GM13976 (cell line): ENCODE measurements at places on chromosomes 13 and 19.

DNA sequence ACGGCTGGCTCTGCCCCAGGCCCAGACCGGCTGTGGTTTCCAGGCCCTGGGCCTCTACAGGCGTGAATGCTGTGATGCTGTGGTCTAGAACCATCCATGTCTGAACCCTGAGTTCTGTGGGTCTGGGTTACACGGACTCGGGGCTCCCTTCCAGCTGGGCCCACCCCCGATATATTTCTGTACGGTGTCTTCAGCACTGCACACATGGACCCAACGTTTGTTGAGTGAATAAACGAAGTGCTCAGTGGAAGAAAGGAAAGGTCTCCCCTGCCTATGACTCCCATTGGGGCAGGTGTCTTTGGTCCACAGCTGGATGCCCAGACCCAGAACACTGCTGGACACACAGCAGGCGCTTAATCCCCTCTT is 6.7 kb downstream of the TEKTIP1 start:
- DNase-seq, result no peak

DNA sequence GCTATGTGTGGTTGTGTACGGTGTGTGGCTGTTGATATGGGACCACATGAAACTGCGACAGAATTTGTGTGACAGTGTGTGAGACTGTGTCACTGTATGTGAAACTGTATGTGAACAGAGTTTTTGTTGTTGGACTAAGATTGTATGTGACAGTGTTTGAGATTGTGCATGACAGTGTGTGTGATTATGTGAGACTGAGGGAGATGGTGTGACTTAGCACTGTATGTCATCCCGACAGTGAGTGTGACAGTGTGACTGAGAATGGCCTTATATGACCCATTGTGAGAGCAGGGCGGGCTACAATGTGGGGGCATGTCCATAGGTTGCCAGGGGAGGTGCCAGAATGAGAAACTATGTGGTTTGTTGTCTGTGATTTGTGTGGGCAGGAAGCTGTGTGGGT is 930 bp downstream of the ZNF583 start:
- no peak for DNase-seq

GRCh38 chr13:97319113-97319720 is 97.1 kb downstream of the MBNL2 start:
- no peak for DNase-seq

- no peak for DNase-seq
Measured at GRCh38 chr19:50712833-50713232, 6.8 kb downstream of the SHANK1 start.

GRCh38 chr13:97471711-97472110 is 37.7 kb downstream of the RAP2A start:
- DNase-seq, result no peak
